ENCODE measurements at places on chromosomes 3 and 15.

- no peak overlapping the region for H3K27ac ChIP-seq
- H3K4me1 ChIP-seq = peaks cover 4% of the 10 kb centered on the region
- no peak overlapping the region for H3K4me3 ChIP-seq
- H3K27me3 ChIP-seq = no peaks in the 10 kb centered on the region
Measured at GRCh38 chr15:50698101-50698500, 11.5 kb upstream of the TRPM7 start.

DNA sequence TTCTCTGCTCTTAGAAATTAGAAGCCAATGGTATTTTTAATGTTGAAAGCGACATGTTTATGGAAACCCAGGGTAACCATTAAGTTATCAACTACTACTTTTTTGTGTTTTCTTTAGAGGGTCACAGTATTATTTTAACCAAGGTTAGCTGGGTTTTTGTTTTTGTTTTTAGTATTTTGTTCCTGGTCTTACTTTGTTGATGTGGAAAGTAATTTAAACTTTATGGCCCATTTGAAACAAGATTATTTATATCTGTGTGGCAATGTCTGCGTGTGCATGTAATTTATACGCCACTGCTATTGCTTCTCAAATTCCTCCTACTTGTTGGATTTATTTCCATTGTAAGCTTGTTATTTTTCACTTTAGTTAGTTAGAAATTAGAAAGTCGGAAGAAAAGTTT is 722.1 kb upstream of the NR2F2 start:
- H3K4me3 ChIP-seq = no peak overlapping the region
- H3K27ac ChIP-seq = no peak overlapping the region
- no peaks in the 10 kb centered on the region for H3K4me1 ChIP-seq

DNA sequence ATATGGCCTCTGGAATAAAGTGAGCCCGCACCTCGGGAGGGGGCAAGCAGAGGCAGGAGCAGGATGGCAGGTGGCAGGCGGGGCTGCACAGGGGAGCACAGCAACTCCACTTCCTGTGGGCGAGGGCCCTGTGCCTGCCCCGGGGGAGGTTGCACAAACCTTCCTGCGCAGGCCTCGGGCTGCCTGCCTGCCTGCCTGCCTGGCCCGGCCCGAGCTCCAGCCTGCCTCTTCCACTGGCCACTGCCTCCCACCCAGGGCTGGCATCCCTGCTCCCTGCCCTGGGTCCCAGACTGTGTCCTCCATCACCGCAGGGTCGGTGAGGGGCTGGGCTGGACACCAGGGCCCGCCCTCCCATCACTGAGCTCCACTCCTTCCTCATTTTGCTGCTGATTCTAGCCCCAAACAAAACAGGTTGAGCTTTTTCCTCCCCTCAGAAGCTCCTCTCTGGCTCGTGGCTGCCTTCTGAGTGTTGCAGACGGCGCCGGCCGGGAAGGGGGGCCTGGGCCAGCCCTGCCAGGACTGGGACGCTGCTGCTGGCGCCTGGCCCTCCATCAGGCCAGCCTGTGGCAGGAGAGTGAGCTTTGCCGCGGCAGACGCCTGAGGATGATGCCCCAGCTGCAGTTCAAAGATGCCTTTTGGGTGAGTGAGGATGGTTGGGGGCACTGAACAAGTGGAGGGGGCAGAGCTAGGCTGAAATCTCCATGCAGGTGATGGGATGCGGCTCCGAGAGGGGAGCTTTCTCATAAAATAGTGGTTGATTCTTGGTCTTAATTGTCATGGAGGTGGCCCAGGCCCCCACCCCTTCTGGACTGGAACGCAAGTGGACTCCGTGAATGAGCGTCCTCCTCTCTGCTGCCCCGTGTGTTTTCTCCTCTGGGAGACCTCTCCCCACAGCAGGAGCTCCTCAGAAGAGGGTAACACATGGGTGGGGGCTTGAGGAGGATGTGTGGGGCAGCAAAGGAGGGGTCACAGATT is at the start of gene PSTPIP1:
Gene PSTPIP1, plus strand, starts transcription at position 156 of the 975 bp plus-strand sequence. Its CDS starts 448 bp downstream, at position 604.
- H3K36me3 ChIP-seq = no peaks in the 10 kb centered on the region
- H3K4me3 ChIP-seq = no peak within 1 kb of the TSS
- peak; percentile 87 for DNase-seq
- peaks cover 31% of the 10 kb centered on the region for H3K4me1 ChIP-seq
- no peaks in the 10 kb centered on the region for H3K27me3 ChIP-seq

DNA sequence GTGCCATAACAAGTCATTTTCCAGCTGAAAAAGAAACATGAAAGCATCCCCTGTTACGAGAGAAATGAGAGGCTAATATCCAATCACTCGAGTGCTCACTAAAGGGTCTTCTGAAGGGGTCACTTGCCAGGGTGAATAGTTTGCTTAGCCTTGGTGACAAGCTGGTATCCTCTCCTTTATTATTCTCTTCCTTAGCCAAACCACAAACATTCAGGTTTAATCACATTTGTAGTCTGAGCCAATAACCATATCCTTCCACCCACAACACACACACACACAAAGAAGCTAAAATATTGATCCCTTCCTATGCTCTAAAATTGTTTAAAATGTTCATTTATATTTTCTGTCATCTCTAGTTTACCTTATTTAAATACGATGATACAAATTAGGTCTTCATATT is 240.5 kb upstream of the TMCO5A start:
- H3K36me3 ChIP-seq = no peaks in the 10 kb centered on the region
- no peaks in the 10 kb centered on the region for H3K4me1 ChIP-seq
- no peak for DNase-seq
- no peaks in the 10 kb centered on the region for H3K27me3 ChIP-seq
- H3K4me3 ChIP-seq = no peak overlapping the region

- no peak overlapping the region for H3K4me3 ChIP-seq
- no peaks in the 10 kb centered on the region for H3K27me3 ChIP-seq
- no peak for DNase-seq
- no peaks in the 10 kb centered on the region for H3K36me3 ChIP-seq
- no peak overlapping the region for H3K27ac ChIP-seq
Measured at GRCh38 chr3:111971533-111972130, 7.2 kb upstream of the ABHD10 start.

DNA sequence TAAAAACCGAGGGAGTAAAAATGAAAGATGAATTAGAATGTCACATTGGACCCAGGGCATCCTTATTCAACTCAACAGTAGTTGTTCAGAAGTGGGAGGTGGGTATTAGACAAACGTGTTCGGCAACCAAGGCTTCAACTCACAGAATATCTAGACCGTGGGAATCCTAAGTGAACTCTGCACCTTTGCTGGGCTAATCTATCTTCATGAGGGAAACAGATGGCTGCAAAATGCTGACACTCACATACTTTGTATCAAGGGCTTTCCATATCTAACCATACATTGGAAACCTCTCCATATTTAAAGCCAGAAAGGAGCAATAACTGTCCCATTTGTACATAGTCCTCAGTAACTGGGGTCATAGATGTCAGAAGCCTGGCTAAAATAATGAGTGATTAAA is 20.9 kb downstream of the PLSCR1 start:
- no peak overlapping the region for H3K4me3 ChIP-seq
- no peak overlapping the region for H3K27ac ChIP-seq
- no peaks in the 10 kb centered on the region for H3K27me3 ChIP-seq
- DNase-seq = no peak

DNA sequence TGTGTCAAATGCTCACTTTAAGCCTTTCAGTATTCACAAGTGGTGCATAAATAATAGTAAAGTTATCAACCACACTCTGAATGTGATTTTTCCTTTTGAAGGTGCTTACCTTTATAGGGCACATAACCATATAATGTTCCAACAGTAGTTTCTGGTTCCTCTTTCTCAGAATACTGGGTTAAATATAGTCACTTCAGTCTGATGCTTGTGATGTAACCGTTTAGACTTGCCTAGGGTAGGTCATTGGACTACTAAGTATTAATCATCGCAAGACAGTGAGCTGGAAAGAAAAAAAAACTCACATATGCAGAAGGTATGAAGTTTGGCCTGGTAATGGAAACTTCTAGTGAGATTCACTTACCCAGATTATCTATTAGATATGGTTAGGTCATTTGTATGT is 1.9 kb downstream of the KBTBD8 start:
- H3K4me3 ChIP-seq = no peak overlapping the region
- no peak overlapping the region for H3K27ac ChIP-seq
- H3K36me3 ChIP-seq = no peaks in the 10 kb centered on the region
- H3K4me1 ChIP-seq = peaks cover 6% of the 10 kb centered on the region
- H3K27me3 ChIP-seq = no peaks in the 10 kb centered on the region

DNA sequence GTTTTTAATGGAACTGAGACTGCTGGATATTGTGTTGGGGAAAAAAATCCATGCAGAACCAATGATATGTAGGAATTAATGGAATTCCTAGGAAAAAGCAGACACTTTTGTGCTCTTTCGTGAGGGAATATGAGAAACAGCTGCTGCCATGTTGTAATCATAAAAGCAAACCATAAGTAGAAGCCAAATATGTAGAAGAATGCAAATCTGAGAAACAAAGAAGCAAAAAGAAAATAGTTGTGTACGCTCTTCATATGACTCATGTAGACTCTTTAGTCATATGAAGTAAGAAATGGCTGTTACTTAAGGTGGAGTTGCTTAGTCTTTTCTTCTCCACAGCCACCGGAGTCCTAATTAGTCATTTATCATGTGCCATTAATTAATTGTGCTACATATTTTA is 298.6 kb upstream of the ZNF717 start:
- no peaks in the 10 kb centered on the region for H3K27me3 ChIP-seq
- no peak for DNase-seq
- H3K4me1 ChIP-seq = no peaks in the 10 kb centered on the region
- no peak overlapping the region for H3K27ac ChIP-seq

GRCh38 chr3:148036331-148036876 is 627.2 kb downstream of the ZIC1 start:
- H3K27ac ChIP-seq = no peak overlapping the region
- no peaks in the 10 kb centered on the region for H3K4me1 ChIP-seq
- no peaks in the 10 kb centered on the region for H3K36me3 ChIP-seq
- no peak overlapping the region for H3K4me3 ChIP-seq

GRCh38 chr15:39503526-39503925 is 77.4 kb upstream of the THBS1 start:
- no peaks in the 10 kb centered on the region for H3K36me3 ChIP-seq
- no peak for DNase-seq
- no peaks in the 10 kb centered on the region for H3K27me3 ChIP-seq
- H3K4me1 ChIP-seq = no peaks in the 10 kb centered on the region

DNA sequence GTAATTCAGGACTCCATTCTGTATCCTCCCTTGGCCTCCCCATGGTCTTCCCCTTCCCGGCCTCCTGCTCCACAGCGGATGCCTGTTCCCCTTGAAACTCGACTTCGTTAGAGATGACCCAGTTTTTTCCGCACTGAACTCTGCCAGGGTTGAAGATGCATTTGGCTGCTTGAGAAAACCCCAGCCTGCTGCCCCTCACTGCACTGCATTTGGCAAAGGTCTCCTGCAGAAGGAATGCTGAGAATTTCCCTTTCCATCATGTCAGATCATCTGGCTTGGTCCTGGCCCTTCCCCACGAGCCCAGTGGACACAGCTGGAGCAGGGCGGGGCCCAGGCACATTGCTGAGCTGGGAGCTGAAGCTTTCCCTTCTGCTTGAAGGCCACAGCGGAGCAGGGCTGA is 37.6 kb upstream of the RGMA start:
- no peak overlapping the region for H3K4me3 ChIP-seq
- no peaks in the 10 kb centered on the region for H3K36me3 ChIP-seq
- H3K27me3 ChIP-seq = no peaks in the 10 kb centered on the region
- no peak for DNase-seq

DNA sequence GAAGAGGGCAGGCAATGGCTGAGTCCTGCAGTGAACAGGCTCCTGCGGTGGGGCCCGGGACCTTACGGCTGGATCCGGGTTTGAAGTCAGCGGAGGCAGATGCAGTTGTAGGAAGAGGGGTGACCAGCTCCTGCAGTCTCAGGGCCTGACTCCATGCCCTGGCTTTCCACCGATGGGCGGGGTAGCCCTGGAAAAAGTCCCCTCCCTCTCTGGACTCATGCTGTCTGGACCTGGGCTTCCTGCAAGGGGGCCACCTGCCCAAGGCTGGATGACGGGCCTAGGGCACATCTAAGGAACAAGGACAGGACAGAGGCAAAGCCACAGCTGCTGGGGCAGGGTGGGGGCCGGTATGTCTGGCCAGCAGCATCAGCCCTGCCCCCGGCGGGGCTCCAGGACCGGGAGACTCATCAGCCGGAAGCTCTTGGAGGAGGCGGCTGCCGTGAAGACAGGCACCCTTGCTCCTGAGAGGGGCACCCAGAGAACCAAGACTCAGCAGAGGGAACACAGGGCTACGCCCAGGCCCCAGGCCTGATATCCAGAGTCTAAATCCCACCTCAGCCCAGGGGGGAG is 12.8 kb downstream of the IQSEC1 start:
- H3K27ac ChIP-seq = no peak overlapping the region
- H3K4me1 ChIP-seq = peaks cover 63% of the 10 kb centered on the region
- H3K27me3 ChIP-seq = no peaks in the 10 kb centered on the region
- no peak for DNase-seq
- H3K4me3 ChIP-seq = no peak overlapping the region

- H3K4me1 ChIP-seq = peaks cover 13% of the 10 kb centered on the region
- no peak overlapping the region for H3K4me3 ChIP-seq
- DNase-seq = no peak
- H3K27ac ChIP-seq = no peak overlapping the region
- H3K36me3 ChIP-seq = peaks cover 76% of the 10 kb centered on the region
Measured at GRCh38 chr15:64137226-64137833, 14.2 kb upstream of the SNX22 start.

- DNase-seq = no peak
- H3K27me3 ChIP-seq = no peaks in the 10 kb centered on the region
- no peak overlapping the region for H3K27ac ChIP-seq
- H3K36me3 ChIP-seq = no peaks in the 10 kb centered on the region
- H3K4me1 ChIP-seq = no peaks in the 10 kb centered on the region
Measured at GRCh38 chr3:152316318-152316717, 47.6 kb downstream of the MBNL1 start.

- H3K4me3 ChIP-seq = no peak overlapping the region
- H3K27me3 ChIP-seq = no peaks in the 10 kb centered on the region
- H3K27ac ChIP-seq = peak overlapping the region; percentile 61
Measured at GRCh38 chr3:171121801-171122200, 95.3 kb upstream of the SLC2A2 start.
